ENCODE measurements at places on chromosomes 7 and 10. TPM values are rescaled to one million over a fixed set of nuclear protein-coding genes. Genes with fewer than 3 reads are reported as not detected.

Gene COL28A1
- 6.8 TPM for total RNA-seq

Gene NME8
- 0.59 TPM for total RNA-seq

Gene CYP2C19
- total RNA-seq, result 0.22 TPM

Gene MGMT
- 31.9 TPM for total RNA-seq

Gene PAX2
- 13.6 TPM for total RNA-seq

Gene FZD1
- 23.9 TPM for total RNA-seq

Gene CAMK1D
- 25.2 TPM for total RNA-seq

Gene ABCC2
- 0.66 TPM for total RNA-seq

Gene ITGB8
- 57.4 TPM for total RNA-seq

Gene MCM10
- total RNA-seq, result 4.4 TPM

Gene R3HCC1L
- total RNA-seq, result 16.1 TPM

Gene THSD7A
- 19.0 TPM for total RNA-seq

Gene ST8SIA6
- total RNA-seq, result 24.3 TPM

Gene AKR1C4
- total RNA-seq, result not detected

DNA sequence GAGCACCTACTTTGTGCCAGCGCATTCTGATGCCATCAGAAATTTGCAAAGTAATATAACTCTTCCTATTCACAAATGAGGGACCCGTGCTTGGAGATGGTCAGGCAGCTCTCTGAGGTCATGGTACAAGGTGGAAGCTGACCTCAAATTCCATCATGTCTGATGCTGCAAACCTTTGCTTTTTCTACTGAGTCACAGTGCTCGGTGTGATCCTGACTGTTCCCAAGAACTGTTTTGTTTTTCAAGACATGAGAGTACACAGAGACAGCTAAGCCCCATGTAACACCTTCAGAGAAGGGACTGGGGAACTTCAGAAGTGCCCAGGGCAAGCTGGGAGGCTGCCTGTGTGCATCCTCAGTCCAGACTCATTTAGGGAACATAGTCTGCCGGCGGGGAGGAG is 111.3 kb downstream of the FRMD4A start:
- H3K27ac ChIP-seq, result no peak overlapping the region
- DNase-seq, result no peak
- H3K4me3 ChIP-seq, result no peak overlapping the region
- H3K36me3 ChIP-seq, result no peaks in the 10 kb centered on the region
- H3K4me1 ChIP-seq, result no peaks in the 10 kb centered on the region

GRCh38 chr10:44439239-44439957 is 54.5 kb upstream of the CXCL12 start:
- no peak overlapping the region for H3K4me3 ChIP-seq
- no peak overlapping the region for H3K27ac ChIP-seq
- no peaks in the 10 kb centered on the region for H3K36me3 ChIP-seq

DNA sequence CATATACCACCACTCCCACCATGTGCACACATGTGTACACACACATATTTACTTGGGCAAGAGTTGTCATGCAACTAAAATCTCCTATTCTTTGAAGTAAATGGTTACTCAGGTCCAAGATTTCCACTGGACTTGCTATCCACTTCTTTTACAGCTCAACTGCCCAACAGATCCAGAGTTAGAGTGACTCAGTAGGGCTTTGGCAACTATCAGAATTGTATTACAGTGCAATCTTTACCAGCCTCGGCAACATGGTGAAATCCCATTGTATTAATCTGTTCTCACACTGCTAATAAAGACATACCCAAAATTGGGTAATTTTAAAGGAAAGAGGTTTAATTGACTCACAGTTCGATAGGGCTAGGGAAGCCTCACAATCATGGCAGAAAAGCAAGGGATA is 51.9 kb upstream of the ABLIM1 start:
- H3K4me1 ChIP-seq, result peaks cover 2% of the 10 kb centered on the region
- DNase-seq, result no peak
- H3K4me3 ChIP-seq, result no peak overlapping the region
- peaks cover 5% of the 10 kb centered on the region for H3K27me3 ChIP-seq
- no peak overlapping the region for H3K27ac ChIP-seq

DNA sequence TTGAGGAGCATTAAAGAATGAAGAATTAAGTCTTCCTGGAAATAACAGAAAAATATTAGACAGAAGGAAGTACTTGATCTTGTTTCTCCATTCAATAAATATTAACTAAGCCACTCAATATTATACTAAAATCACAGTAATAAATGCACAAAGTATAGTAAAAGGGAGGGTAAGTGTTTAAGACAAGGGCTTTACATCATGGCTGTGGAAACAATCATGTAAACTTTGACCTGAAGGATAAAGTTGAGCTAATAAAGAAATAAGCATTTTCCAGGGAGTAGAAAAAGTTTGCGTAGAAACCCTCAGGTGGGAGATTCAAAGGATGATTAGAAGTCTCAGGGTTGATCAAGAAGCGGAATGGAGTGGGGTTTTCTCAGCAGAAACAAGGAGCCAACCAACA is 78.2 kb downstream of the SEMA3C start:
- H3K27ac ChIP-seq, result no peak overlapping the region

- peaks cover 13% of the 10 kb centered on the region for H3K36me3 ChIP-seq
- H3K4me1 ChIP-seq, result peaks cover 12% of the 10 kb centered on the region
- H3K4me3 ChIP-seq, result no peak overlapping the region
- no peak overlapping the region for H3K27ac ChIP-seq
- no peaks in the 10 kb centered on the region for H3K27me3 ChIP-seq
Measured at GRCh38 chr10:1270490-1270889, 214.3 kb downstream of the WDR37 start.

DNA sequence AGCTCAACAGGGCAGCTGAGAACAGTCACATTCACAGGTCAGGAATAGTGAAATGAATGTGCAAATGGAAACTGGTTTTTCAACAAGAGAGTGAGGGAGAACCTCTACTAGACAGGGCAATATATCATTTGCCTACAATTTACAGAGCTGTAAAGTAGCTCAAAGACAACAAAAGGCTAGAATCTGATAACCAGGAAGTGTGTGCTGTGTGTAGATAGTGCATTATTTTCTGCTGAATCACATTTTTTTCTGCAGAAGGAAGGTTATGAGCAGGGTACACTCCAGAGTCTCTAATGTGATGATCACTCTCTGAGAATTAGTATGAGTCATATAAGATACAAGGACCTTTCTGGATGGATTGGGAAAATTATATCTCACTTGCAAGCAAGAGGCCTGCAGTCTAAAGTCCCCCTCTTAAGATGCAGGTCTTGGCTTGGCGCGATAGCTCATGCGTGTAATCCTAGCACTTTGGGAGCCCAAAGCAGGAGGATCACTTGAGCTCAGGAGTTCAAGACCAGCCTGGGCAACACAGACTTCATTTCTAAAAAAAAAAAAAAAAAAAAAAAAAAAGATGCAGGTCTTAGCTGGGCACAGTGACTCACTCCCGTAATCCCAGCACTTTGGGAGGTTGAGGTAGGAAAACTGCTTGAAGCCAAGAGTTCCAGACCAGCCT is 59.9 kb upstream of the COBL start:
- H3K4me3 ChIP-seq, result no peak overlapping the region
- H3K27me3 ChIP-seq, result no peaks in the 10 kb centered on the region
- H3K27ac ChIP-seq, result no peak overlapping the region
- no peaks in the 10 kb centered on the region for H3K36me3 ChIP-seq

- no peaks in the 10 kb centered on the region for H3K36me3 ChIP-seq
- H3K27me3 ChIP-seq, result no peaks in the 10 kb centered on the region
- DNase-seq, result no peak
- H3K27ac ChIP-seq, result no peak overlapping the region
- H3K4me3 ChIP-seq, result no peak overlapping the region
Measured at GRCh38 chr7:85164376-85164775, 22.5 kb downstream of the SEMA3D start.

DNA sequence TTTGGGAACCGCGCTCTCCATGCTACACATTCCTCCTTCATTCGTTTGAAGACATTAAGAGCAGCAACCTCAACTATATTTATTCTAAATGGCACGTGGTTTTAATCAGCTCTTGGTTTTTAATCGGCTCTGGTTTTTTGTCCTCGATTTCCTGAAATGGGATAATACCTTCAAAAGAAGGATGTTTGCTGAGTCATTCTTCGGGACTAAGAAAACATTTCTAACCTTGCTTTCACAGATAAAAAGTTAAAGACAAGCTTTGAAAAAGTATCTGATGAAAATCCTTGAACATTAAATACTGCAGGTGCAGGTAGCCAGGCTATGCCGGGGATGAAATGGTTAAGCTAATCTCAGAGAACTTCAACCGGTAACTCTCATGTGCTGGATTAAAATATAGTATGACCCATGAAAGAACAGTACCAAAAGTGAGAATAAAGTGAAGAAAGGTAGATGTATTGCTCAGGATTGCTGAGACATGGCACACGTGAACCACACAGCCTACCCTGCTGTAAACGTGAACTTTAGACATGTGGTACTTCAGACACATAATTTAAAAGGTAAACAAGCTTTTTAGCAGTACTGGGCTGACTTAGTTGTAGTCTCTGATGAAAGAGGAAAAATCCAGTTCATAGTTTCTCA is 89.1 kb downstream of the PTPRN2 start:
- no peak overlapping the region for H3K4me3 ChIP-seq
- H3K27me3 ChIP-seq, result no peaks in the 10 kb centered on the region
- no peaks in the 10 kb centered on the region for H3K36me3 ChIP-seq

- no peaks in the 10 kb centered on the region for H3K27me3 ChIP-seq
- H3K4me3 ChIP-seq, result no peak overlapping the region
- DNase-seq, result no peak
- H3K4me1 ChIP-seq, result no peaks in the 10 kb centered on the region
- no peaks in the 10 kb centered on the region for H3K36me3 ChIP-seq
Measured at GRCh38 chr10:11631890-11632587, 20.6 kb upstream of the USP6NL start.

GRCh38 chr7:96033009-96033598 is 260.8 kb downstream of the DYNC1I1 start:
- no peaks in the 10 kb centered on the region for H3K36me3 ChIP-seq
- no peaks in the 10 kb centered on the region for H3K27me3 ChIP-seq
- no peak overlapping the region for H3K4me3 ChIP-seq
- H3K4me1 ChIP-seq, result no peaks in the 10 kb centered on the region
- H3K27ac ChIP-seq, result no peak overlapping the region

- peaks cover 15% of the 10 kb centered on the region for H3K36me3 ChIP-seq
- no peak overlapping the region for H3K4me3 ChIP-seq
- no peak overlapping the region for H3K27ac ChIP-seq
- no peaks in the 10 kb centered on the region for H3K4me1 ChIP-seq
- no peak for DNase-seq
- no peaks in the 10 kb centered on the region for H3K27me3 ChIP-seq
Measured at GRCh38 chr7:103299660-103300059, 2.4 kb downstream of the PMPCB start.

GRCh38 chr7:116672596-116673456 is 830 bp downstream of the MET start:
- peak overlapping the region; percentile 16 for H3K27ac ChIP-seq
- H3K27me3 ChIP-seq, result peaks cover 22% of the 10 kb centered on the region
- peaks cover 12% of the 10 kb centered on the region for H3K4me1 ChIP-seq

DNA sequence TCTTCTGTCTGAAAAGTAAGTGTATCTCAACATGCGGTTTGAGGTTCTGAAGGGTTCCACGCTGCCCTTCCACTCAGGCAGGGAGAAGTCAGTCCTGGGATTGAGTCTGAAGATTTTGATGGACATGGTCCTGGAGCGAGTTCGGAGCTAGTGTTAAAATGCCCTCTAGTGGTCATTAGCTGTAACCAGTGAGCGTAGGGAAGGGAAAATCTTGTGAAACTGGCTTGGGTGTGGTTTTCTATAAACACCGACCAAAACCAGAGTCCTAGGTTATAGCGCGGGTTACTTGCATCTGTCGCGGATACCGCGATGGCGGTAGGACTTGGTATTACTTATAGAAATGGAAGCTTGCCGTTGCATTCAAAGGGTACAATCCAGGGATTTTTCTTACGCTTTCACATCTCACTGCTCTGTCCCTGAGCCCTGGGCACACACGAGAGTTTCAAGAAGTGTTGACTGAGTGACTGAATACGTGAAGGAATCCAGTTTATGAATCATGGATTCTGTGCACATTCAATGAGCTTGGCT is 348.2 kb upstream of the C7orf33 start:
- H3K4me1 ChIP-seq, result peaks cover 7% of the 10 kb centered on the region
- peak overlapping the region; percentile 22 for H3K4me3 ChIP-seq
- H3K36me3 ChIP-seq, result no peaks in the 10 kb centered on the region
- H3K27me3 ChIP-seq, result peaks cover 2% of the 10 kb centered on the region
- DNase-seq, result no peak

GRCh38 chr7:10122551-10123100 is 851.0 kb upstream of the PHF14 start:
- peak overlapping the region; percentile 9 for H3K4me3 ChIP-seq
- H3K4me1 ChIP-seq, result peaks cover 3% of the 10 kb centered on the region
- H3K27ac ChIP-seq, result peak overlapping the region; percentile 88
- H3K36me3 ChIP-seq, result no peaks in the 10 kb centered on the region
- DNase-seq, result peak; percentile 79

- no peaks in the 10 kb centered on the region for H3K4me1 ChIP-seq
- no peak overlapping the region for H3K4me3 ChIP-seq
- no peaks in the 10 kb centered on the region for H3K36me3 ChIP-seq
- no peak overlapping the region for H3K27ac ChIP-seq
- DNase-seq, result no peak
Measured at GRCh38 chr10:60957667-60958221, 13.8 kb upstream of the RHOBTB1 start.

DNA sequence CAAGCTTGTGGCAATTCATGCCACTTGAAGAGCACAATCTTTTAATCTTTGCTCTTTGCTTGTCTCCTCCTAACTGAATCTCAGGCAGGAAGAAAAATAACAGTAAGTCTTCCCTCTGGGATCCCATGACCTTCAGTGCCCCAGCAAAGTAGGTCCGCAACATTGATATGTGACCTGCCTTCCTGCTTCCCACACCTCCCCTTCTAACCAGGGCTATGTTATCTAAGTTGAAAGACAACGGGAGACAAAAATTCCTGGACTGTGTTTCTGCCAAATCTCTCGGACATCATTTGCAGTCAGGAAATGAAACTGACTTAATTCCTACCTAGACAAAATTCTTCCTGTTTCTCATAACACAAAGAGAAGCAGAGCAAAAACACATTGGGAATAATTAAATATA is 53.8 kb downstream of the C10orf90 start:
- no peaks in the 10 kb centered on the region for H3K4me1 ChIP-seq
- H3K27me3 ChIP-seq, result no peaks in the 10 kb centered on the region
- no peak for DNase-seq
- H3K36me3 ChIP-seq, result no peaks in the 10 kb centered on the region

- no peak overlapping the region for H3K27ac ChIP-seq
- no peaks in the 10 kb centered on the region for H3K4me1 ChIP-seq
- no peaks in the 10 kb centered on the region for H3K36me3 ChIP-seq
- no peak overlapping the region for H3K4me3 ChIP-seq
- DNase-seq, result no peak
Measured at GRCh38 chr7:156074084-156074483, 261.8 kb upstream of the SHH start.

DNA sequence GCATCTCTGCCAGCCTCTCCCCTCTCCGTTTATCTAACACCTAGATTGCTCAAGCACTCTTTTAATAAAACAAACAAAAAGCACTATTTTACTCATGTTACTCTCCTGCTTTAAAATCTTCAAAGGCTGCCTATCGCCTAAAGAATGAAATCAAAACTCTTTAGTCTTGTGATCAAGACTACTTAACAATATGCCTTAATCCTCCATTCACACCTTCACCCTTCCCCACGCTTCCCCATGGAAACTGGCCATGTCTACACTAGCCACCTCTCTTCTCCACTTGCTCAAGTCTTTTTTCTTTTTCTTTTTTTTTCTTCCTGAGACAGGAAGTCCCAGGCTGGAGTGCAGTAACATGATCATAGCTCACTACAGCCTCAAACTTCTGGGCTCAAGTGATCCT is 47.8 kb upstream of the TMEM213 start:
- H3K4me1 ChIP-seq, result peaks cover 6% of the 10 kb centered on the region
- no peak overlapping the region for H3K4me3 ChIP-seq
- no peaks in the 10 kb centered on the region for H3K27me3 ChIP-seq
- no peaks in the 10 kb centered on the region for H3K36me3 ChIP-seq
- H3K27ac ChIP-seq, result no peak overlapping the region
- no peak for DNase-seq

All from spinal cord (tissue), 10 donors.